ENCODE measurements at places on chromosomes 16 and 17.
A peak's percentile ranks its signal among the peaks of the same experiment; 100 is the strongest.

DNA sequence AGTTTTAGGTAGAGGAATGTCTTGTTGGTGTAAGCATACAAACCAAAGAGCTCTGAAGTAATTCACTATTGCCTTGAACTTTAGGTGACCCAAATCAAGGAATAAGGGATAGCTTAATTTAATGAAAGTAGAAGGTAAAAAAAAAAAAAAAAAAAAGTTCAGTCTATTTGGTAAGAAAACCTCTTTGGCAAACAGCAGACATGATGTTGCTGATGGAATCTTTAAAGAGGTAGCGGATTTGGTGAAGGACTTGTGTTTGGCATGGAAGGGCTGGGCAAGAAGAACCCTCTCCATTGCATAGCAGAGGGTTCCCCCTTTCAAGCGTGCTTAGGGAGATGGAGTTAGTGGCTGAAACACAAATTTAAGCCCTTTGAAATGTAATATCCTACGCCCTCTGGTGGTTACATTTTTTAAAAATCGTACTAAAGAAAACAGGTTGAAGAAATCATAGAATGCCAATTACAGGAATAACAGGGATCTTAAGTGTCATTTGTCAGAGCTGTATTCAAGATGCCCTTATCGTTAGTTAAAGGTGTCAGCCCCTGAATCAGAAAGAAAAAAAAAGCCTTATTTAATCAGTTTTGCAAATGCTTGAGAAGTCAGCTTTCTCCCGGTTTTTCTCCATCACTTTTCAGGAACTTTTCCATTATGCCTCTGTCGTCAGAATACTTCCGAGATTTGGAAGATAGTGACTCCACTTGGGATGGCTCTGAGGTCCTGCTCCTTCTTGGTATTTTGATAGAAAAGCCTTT, 383.1 kb downstream of the KCNJ2 start:
- no peak for DNase-seq

GRCh38 chr17:66904760-66905624, 59.5 kb upstream of the CACNG4 start:
- DNase-seq = no peak

DNA sequence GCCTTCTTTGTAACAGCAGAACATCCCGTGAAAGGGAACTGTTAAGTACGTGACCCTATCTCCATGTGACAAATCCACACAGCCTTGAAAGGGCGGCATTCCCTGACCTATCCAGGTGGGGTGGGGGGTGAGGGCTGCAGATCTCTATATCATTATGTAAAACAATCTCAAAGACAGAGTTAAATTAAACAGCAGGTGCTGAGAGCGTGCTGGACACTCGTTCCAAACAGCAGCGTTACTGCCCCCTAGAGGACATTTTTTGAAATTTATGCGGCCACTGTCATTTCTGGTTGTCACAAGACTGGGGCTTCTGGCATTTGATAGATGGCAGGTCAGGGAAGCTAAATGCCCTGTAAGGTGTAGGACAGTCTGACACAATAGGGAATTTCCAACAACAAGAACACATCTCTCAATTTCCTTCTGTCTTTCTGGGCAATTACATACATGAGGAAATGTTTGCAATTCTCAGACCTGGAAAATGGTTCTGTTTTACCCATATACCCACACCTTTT, 6.7 kb upstream of the SLC25A39 start:
- DNase-seq = peak; percentile 77

DNA sequence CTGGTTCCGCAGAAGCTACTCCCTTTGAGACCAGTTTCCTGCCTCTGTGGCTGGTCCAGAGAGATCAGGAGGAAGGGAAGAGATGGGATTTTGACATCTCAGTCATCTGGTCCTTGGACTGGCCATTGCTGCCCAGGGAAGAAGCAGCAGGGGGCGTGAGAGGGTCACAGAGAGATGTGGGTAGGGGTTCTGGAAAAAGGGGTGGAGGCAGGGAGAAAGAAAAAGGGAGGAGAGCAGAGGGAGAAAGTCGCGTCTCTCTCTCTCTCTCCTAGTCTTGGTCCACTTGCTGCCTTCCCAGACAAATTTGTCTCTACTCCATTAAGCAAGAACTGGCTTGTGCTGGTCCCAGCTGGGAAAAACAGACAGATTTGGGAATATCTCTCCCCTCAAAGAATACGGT, 4.4 kb downstream of the SHBG start:
- no peak for DNase-seq

DNA sequence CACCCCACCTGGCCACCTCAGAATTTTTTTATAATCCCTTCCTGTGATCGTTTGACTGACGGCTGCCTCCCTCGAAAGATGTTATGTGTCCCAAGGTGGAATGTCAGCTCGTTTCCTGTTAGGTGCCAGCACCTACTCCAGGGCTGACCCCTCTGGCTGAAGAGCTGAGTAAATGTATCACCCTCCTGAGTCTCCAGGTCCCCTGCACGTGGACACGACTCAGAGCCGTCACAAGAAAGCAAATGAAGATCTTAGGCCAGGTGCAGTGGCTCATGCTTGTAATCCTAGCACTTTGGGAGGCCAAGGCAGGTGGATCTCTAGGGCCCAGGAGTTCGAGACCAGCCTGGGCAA, 273.2 kb downstream of the C16orf95 start:
- DNase-seq = no peak

GRCh38 chr16:88479793-88480760, 27.0 kb downstream of the ZFPM1 start:
- DNase-seq = peak; percentile 38

GRCh38 chr17:66548659-66549310, 246.4 kb downstream of the PRKCA start:
- DNase-seq = no peak

DNA sequence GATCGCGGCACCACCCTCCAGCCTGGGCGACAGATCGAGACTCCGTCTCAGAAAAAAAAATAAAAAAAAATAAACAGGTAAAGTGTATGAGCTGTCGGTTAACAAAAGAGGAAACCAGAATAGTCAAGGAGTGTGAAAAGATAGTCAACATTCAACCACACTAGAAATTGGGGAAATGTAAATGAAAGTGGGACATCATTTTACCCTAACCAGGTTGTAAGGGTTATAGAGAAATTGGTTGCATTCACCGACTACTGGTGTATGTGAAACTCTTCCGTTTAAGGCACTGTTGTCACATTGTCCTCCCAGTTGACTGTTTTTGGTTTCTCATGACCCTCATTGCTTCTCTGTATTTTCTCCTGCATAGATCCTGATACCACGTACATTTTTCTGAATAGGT, 62.8 kb downstream of the RABEP1 start:
- no peak for DNase-seq

DNA sequence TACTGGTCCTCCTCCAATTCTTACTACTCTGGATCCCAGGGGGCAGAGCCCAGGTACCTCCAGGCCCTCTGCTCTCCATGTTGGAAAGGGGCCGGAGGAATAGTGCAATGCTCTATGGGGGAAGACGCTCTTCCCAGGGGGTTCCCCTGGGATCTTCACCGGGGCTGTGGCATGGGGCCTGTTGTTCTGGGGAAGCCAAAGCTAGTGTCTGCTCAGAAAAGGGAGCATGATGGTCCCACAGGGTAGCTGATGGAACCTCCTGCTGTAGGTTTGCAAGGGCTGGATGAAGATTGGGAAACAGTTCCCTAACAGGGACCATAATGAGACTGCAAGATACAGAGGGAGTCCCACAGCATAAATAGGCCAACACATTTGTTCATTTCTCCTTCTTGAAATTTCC, 114.7 kb downstream of the IRX5 start:
- DNase-seq = no peak
